ENCODE measurements at places on chromosomes 16 and 17.

DNA sequence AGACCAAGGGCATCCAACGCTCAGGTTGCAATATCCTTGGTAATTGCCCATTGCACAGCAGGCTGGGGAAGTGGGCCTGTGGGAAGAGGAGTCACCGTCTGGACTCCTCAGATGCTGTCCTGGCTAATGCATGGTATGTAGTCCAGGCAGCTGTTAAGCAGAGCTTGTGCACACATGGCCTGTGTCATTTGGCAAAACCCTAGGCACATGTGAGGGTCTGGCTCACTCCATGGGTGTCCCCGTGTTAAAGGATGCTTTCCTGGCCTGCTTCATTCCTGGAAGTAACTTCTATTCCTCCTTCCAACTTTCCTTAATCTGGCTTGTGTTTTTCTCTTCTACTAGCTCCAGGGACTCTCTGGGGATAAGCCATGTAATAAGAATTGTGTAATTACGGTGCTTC lies 378.0 kb upstream of the CA10 start:
- DNase-seq = no peak

DNA sequence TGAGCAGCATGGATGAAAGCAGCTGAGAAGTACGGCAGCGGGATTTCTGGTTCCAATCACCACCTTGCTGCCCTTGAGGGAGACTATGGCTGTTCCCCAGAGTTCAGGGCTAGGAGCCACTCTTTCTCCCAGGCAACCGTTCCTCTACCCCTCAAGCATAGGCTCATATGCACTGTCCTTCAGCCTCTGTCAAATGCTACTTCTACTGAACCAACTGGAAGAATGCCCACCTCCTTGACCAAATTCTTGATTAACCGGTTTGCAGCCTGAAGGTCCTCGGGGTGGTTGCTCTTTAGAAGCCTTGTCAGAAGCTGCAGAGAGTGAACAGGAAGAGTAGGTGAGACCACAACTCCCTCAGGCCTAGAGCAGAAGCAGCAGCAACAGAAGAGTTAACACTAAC lies 23.8 kb downstream of the GGA2 start:
- no peak for DNase-seq

DNA sequence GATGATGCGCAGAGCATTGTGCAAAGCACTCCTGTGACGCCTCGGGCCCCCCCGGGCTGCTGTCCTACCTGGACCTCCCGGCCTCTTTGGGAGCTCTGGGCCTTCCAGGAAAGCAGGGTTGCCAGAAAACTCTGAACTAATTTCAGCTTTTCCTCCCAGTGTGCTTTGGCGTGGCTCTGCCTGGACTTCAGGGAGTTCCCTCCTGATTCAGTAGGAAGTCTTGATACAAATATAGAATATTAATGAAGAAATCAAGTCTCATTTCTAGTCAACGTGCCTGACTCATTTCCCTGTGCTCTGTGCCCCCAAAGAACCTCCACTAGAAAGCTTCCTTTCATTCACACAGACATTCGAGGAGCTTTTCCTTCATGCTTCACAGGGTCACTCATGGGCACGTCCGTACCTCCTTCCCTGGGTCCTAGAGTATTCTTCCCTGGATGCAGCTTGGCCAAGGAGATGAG lies 84.0 kb upstream of the NOL11 start:
- no peak for DNase-seq

DNA sequence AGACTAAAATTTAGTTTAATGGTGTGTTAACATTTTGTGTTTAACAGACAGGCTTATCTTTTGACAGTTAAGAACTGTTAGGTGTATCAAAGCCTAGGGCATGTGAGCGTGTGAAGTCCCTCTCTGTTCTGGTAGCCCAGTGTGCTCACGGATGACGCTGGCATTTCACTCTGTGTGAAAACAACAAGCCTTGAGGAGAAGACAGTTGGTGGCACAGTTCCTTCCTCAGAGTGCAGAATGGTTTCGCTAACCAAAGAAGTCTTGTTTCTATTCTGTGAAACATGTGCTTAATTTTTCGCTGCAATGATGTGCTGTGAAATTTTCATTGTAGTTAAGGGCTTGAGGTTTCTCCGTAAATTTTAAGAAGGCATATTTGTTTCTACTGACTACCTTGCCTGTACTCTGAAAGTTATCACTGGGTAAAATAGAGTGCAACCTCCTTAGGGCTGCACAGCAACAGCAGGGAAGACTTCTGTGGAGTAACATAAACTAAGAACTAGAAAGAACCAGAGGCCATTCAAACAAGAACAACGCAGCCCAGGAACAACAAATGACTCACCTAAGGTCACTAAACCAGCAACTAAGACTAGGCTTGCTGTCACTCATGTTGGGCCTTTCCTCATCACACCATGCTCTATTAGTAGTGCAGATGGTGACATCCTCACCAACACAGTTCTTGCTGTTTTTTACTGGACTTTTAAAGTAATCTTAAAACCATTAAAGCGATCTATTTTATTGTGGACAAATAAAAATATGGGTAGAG lies 33.4 kb downstream of the BRD7 start:
- no peak for DNase-seq

- DNase-seq = no peak
Observed at GRCh38 chr17:79053251-79053925, 21.2 kb upstream of the ENGASE start.

DNA sequence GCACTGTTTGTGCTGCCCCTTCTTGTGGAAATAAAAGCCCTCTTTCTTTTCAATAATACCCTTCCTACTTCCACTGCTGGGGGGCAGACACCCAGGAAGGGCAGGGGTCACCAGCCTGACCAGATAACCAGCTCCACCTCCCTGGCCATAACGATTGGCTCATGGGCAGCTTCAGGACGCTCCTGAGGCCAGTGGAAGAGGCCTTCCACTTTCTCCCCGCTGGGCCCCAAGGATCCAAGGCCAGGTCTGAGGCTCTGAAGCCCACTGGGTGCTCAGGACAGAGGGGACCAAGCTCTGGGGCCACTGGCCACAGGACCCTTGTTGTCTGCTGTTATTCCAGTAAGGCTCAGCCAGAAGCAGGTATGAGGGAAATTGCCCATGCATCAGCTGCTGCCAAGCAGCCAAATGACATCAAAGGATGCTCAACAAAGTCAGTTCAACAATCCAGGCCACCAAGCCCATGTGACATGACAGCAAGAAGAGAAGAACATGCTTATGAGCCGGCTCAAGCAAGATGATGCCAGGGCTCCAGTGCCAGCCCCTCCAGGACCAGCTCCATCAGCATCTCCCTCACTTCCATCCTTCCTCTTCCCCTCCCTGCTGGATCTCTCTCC lies 238.8 kb downstream of the ZNF423 start:
- no peak for DNase-seq

- DNase-seq = no peak
Observed at GRCh38 chr17:47731396-47731795, 1.6 kb upstream of the TBX21 start.

DNA sequence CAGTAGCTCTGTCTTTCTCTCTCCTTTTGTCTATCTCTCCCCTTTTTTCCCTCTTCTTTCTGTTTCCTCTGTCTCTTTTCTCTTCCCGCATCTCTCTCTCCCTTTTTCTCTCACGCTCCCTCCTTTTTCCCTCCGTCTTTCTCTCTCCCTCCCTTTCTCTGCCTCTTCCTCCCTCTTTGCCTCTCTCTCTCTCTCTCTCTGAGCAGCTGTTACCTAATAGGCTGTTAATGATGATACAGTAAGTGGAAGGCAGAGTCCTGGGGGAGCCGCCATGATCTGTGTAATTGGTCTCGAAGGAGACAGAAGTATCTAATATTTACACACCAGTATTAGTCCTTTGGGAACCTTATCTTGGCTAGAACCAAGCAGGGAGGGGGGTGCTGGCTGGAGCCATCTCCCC lies 136.1 kb upstream of the CIBAR2 start:
- DNase-seq = no peak

DNA sequence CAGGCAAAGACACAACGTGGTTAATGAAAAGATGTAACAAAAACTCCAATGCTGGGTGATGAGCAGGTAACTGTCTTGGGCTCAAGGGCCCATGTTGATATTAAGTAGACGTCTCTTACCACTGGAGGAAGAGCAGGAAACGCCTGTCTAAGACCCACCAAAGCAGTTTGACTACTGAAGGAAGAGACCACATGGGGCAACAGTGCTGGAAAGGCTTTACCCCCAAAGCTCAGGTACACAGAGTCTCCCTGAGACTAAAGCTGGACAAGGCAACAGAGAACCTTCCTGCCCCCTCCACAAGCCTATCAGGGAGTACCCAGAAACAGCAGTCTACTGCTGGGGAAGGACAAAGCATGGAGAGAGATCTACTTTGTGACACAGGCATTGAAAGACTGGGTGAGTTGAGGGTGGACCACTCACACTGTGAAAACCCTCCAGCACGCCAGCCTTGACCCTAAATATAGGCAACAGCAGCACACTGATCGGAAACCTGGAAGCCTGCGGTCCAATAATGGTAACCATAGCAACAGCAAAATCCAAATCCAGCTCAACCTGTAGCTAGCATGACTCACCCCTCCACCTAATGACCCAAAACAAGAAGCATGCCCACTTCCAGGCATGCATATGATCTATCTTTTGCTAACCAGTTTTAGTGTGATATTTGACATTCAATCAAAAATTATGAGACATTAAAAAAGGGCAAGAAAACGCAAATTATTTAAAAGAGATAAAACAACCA lies 270.5 kb upstream of the SDK2 start:
- no peak for DNase-seq

GRCh38 chr16:228151-228851 lies 948 bp downstream of the LUC7L start:
- DNase-seq = no peak

DNA sequence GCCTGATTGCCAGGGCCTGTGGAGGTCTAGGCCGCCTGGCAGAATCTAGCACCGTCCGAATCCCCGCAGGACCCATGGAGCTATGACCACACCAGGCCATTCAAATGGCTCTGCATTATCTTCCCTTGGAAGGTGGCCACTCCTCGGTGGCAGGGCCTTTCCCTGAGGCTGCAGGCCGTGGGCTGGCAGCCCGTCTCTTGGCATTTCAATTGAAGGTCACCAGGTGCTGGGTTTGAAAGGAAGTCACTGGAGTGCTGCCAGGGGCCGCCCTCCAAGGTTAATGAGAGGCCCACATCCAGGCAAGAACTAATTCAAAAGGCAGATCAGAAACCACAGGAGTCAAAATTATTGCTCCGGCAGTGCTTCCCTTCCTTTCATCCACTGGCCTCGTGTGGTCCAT lies 27.7 kb upstream of the CACNG5 start:
- DNase-seq = no peak

DNA sequence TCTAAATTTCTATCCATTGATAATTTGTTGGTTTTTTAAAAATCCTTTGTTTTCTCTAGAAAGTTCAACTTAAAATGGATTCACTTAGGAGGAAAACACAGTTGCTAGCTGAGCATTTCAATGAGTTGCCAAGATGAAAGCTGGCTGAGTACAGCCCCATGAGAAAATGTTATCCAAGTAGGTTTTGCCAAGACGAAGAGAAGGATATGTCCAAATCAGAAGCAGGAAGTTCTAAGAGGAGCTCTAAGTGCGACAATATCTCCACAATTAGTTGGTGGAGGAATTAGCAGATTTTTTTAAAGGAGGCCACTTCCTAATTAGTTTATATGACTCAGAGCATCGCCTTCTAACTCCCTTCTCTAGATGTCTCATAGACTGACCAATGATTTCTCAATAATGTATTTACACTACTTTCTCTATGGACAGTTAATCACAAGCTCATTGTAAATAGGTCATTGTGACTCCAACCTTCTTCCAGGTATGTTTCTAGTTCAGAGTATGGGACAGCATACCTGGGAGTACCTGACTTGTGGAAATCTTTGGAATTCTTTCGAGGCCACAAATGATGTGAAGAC lies 873.3 kb upstream of the SOX9 start:
- DNase-seq = no peak

GRCh38 chr17:50689251-50689650 lies 18.5 kb downstream of the ANKRD40 start:
- DNase-seq = no peak

- DNase-seq = no peak
Observed at GRCh38 chr17:70288540-70289290, 119.4 kb downstream of the KCNJ2 start.

- DNase-seq = no peak
Observed at GRCh38 chr17:16820979-16821543, 131.0 kb downstream of the CCDC144A start.

DNA sequence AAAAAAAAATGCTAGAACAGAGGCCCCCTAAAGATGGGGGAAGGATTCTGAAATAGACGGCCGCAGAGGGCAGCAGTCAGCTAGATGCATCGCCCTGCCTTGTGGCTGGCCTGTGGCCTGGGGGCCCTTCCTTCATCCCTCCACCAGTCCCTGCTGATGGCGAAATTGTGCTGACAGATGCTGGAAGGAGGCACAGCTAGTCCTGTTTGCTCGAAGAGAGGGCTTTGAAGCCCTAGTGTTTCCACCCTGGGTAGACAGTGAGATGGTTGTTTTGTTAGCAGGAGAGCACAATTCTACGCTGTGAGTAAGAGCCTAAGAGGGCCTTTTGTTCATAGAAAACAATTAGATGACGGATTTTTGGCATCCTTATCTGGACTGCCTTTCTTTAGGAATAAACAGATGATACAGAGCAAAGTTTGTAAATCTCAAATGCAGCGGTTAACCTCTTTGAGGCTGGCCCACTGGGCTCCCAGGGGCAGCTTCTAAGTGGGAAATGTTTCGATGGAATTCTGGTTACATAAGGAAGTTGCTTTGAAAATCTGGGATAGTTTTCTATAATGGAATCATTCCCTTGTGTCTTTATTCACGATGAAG lies 23.0 kb downstream of the VPS35L start:
- DNase-seq = no peak

DNA sequence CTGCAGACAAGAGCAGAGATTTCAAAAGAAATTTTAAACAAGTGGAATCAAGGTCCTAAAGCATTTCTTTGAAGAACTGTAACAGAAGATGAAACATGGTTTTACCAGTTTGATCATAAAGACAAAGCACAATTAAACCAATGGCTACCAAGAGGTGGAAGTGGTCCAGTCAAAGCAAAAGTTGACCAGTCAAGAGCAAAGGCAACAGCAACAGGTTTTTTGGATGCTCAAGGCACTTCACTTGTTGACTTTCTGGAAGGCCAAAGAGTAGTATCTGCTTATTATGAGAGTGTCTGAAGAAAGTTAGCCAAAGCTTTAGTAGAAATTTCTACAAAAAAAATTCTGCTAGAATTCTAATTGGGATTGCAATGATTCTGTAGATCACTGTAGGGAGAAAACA lies 5.3 kb downstream of the DDX52 start:
- DNase-seq = no peak

DNA sequence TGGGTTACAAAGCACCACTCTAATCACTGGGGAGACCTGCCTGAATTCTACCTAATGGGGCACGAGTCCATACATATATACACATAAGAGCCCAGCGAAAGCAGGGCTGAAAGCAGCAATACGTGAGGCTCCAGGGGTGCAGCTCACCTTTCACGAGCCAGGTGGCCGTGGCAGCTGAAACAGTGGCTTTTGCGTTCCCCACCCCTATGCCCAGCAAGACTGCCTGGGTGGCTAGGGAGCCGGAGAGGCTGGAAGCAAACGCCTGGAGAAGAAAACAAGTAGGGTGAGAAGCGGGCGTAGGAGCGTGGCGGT lies 618 bp downstream of the RUSF1 start:
- DNase-seq = no peak

- DNase-seq = no peak
Observed at GRCh38 chr17:8391711-8392110, 5.9 kb downstream of the RNF222 start.
